ENCODE measurements at places on chromosomes 11 and 22.

- no peak for DNase-seq
These were observed 54.8 kb downstream of the IGSF9B start for GRCh38 chr11:133901999-133902398.

- DNase-seq, result no peak
These were observed 13.0 kb upstream of the CHRM4 start for GRCh38 chr11:46404476-46405017.

DNA sequence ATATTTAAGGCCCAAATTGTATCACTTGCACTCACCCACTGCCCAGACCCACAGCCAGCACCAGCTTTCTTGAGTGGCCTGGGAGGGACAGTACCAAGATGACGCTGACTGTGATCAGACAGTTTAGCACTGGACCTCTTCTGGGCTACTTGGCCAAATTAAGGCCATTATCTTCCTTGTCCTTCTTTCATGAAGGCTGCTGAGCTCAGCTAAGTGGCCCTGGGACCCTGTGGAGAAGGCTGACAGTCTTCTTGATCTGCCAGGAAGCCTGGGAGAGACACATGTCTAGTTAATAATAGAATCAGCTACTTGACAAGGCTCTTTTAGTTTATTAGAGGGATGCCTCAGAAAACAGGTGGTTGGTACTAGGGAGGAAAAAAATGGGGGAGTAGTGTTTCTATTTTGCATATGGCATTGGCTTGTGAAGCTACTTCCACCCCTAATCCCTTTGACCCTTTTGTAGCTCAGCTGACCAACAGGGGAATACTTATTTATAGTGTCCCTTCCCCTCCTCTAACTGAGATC is 127.9 kb upstream of the NTM start:
- DNase-seq, result no peak

- no peak for DNase-seq
These were observed 11.5 kb upstream of the TPP1 start for GRCh38 chr11:6630632-6631291.

GRCh38 chr11:61540528-61540927 is 32.0 kb downstream of the LRRC10B start:
- no peak for DNase-seq

- DNase-seq, result no peak
These were observed 45.2 kb downstream of the CTSC start for GRCh38 chr11:88292171-88292843.

- DNase-seq, result no peak
These were observed 43.2 kb upstream of the RDX start for GRCh38 chr11:110339456-110340250.

- DNase-seq, result no peak
These were observed 171.3 kb downstream of the SOX6 start for GRCh38 chr11:16185042-16185441.

- no peak for DNase-seq
These were observed 165.7 kb upstream of the GUCY1A2 start for GRCh38 chr11:107183953-107184352.

- DNase-seq, result no peak
These were observed 13.3 kb downstream of the LARGE1 start for GRCh38 chr22:33906954-33907353.

- no peak for DNase-seq
These were observed 5.8 kb upstream of the SLC43A3 start for GRCh38 chr11:57432714-57433163.

GRCh38 chr11:108901359-108901758 is 236.5 kb downstream of the DDX10 start:
- DNase-seq, result no peak

DNA sequence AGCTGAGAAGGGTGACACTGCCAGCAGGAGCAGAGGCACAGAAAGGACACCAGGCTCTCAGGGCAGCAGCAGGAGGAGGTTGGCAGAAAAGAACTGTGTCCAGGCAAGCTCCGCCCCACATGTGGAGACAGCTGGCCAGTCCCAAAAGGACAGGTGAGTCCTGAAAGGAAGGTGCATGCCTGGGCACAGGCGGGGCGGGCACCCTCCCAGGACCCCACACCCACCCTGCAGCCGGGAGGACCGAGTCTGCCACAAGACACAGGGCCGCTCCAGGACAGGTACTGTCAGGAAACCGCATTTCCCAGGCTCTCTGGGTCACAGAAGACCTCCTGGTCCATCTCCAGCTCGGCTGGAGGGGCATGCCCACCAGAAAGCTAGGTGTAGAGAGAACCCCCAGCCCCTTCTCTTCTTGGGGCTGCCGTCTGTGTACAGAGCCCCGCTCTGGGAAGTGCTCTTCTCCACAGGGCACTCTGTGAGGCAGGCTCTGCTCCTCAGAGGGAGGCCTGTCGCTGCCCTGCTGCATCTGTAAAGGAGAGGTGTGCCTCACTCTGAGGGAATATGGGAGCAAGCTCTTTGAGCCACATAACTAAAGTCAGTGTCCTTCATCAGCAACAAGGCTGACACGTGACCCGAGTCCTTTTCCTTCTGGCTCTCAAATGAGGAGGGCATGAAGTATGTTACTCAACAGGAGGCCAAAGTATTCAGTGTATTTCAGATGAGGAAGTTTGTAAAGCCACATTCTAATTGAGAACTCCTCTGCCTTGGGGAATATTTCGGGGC is 50.5 kb downstream of the CLTCL1 start:
- DNase-seq, result no peak

DNA sequence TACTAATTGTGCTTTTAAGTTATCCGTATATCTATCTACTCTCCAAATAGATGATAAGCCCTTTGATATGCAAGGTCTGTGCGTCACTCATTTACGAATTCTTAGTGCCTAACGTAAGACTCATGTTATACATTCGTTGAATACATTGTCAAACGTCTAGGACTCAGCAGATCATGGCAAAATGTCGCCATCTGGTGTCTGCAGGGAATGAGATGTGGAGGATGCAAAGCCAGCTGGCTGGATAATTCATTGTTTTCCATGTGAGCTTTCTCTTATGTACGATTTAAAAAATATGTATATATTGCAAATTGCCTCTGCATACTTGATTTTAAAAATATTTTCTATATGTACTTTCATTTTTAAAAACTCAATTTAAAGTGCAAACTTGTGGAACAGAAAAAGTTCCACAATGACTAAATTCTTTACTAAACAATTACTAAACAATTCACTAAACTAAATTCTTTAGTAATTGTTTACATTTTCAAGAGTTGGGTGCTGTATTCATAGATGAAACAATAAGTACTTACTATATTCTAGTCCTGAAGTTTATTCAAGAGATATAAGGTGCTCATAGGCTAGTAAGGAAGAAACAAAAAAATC is 33.8 kb downstream of the ZNF202 start:
- DNase-seq, result no peak

DNA sequence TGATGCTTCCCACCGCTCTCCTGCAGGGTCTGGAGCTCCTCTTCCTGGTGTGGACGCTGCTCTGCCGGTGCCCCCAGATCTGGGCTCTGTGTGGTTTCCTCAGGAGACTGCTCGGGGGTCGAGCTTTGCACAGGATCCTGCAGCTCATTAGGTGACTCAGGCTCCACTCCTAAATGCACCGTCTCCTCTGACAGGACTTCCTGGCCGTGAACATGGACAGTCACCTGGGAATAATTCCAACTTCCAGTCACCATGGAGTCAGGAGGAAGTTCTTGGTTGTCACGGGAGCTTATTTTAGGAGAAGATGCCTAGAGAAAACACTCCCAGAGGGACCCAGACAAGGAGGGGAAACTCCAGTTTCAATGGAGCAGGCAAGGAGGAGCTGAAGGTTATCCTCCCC is 11.9 kb downstream of the ZNF202 start:
- DNase-seq, result no peak

DNA sequence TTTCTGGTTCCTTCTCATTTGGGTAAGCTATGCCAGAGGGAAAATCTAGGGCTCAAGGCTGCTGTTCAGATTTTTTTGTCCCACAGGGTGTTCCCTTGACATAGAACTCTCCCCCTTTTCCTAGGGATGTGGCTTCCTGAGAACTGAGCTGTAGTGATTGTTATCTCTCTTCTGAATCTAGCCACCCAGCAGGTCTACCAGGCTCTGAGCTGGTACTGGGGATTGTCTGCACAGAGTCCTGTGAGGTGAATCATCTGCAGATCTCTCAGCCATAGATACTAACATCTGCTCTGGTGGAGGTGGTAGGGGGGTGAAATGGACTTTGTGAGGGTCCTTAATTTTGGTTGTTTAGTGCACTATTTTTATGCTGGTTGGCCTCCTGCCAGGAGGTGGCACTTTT is 167.3 kb upstream of the PGR start:
- DNase-seq, result no peak

DNA sequence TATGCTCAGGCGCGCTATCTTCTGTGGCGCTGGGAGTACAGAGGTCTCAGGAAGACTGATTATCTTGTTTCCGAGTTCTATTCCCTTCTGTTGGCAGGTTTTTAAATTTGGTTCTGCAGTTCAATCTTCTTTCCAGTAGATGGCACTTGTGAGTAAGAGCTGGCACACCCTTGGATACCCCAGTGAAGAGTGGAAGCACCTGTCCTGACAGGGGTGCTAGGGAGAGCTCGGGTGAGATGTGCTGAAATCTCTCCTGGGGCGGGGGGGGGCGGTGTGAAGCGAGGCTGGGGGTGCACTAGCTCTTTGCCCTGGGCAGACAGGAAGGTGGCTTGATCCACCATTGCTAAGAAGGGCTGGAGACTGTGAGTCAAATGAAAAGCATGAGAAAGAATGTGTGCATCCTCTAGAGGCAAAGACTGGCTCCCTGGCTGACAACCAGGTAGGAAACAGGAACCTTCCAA is 679.9 kb upstream of the CCDC179 start:
- no peak for DNase-seq

DNA sequence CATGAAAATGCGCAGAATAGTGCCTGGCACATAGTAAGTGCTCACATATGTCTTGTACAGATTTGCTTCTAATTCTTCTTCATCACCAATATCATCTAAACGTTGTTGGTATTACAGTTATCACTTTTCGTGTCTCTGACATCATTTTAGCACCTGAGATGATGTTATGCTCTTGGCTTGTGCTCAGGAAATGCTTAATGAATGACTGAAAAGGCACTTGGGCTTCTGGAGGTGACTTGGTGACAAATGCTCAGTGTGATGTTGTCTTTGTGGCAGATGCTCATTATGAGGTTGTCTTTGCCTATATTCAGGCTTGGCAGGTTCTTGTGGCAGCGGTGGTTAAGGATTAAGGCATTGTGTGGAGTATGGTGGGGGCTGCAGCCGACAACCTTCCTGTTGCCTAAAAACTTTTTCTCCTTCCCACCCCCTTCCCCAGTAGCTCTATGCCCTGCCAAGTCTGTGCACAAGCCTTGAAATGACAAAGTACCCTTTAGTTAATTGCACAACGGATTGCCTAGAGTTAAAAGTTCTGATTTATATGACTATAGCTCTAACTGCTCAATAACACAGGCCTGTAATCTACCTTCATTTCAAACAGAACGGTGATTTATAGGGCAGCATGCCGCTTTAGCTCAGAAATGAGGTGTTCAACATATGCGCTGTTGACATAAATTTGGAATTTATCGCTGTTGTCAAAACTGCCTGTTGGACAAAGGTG is 82.5 kb downstream of the ZBTB16 start:
- DNase-seq, result no peak

- DNase-seq, result no peak
These were observed 179.2 kb upstream of the ZBED5 start for GRCh38 chr11:11036848-11037732.

GRCh38 chr22:21643533-21644357 is 1.6 kb downstream of the SDF2L1 start:
- DNase-seq, result no peak

- no peak for DNase-seq
These were observed 7.7 kb downstream of the CCS start for GRCh38 chr11:66600631-66601233.

GRCh38 chr22:19871023-19871844 is 16.6 kb upstream of the GNB1L start:
- no peak for DNase-seq

DNA sequence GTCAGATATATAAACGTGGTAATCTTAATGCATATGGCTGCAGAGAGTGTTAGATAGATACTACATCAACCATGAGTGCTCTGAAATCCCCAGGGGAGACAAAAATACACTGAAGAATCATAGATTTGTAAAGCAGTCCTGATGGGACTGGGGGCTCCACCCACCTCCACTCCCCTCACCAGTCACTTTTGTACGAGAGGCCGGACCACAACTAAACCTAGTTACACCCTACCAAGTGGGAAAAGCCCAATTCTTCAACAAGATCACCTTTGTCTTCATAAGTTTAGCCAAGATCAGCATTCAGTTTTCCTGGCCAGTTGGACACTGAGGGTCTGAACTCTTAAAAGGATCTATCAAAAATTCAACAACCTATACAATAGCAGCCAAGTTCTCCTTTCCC is 1.5 kb downstream of the SF1 start:
- DNase-seq, result no peak

DNA sequence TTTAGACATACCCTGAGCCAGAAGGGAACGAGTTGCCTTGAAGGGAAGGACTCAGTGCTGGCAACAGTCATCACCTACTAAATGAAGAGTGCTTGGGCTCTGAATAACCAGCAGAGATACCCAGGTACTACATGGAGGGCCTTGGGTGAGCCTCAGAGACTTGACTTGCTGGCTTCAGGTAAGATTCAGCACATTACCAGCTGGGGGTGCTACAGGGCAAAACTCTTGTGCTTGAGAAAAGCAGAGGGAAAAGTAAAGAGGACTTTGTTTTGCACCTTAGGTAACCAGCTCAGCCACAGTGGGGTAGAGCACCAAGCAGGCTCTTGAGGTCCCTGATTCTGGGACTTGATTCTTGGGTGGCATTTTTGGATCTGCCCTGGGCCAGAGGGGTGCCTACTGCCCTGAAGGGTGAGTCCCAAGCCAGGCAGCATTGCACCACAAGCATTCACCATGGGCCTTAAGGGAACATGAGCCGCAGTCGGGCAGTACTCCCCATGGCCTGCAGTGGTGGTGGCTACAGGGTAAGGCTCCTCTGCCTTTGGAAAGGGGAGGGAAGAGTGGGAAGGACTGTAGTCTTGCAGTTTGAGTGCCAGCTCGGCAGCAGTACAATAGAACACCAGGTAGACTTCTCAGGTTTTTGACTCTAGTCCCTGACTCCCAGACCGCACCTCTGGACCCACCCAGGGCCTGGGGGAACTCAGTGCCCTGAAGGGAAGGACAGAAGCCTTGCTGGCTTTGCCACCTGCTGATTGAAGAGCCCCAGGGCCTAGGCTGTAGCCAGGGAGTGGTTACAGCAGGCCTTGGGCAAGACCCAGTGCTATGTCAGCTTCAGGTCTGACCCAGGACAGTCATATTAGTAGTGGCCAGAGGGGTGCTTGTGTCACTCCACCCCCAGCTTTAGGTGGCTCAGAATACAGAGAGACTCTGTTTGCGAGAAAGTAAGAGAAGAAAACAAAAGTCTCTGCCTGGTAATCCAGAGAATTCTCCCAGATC is 22.7 kb upstream of the PLEKHA7 start:
- DNase-seq, result no peak

DNA sequence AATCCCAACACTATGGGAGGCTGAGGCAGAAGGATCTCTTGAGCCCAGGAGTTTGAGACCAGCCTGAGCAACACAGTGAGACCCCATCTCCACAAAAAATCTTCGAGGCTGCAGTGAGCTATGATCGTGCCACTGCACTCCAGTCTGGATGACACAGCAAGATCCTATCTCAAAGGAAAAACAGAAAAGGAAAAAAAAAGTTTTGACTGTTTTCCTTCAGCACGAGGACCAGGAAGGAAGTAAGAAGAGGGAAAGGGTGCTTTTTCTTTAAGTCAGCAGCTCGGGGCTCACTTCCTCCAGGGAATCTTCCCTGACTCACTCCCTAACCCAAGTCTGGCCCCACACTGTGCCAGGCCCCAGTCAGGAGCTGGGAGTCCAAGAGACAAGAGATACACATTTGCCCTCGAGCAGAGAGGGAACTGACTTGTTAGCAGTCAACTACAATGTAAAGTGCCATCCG is 14.2 kb downstream of the ARRB1 start:
- DNase-seq, result no peak

GRCh38 chr11:118194835-118195627 is 18.6 kb upstream of the SCN2B start:
- DNase-seq, result no peak

All from activated gamma-delta T cell (primary cell).